ENCODE measurements at places on chromosomes 7 and 10. TPM values are rescaled to one million over a fixed set of nuclear protein-coding genes. Genes with fewer than 3 reads are reported as not detected.

DNA sequence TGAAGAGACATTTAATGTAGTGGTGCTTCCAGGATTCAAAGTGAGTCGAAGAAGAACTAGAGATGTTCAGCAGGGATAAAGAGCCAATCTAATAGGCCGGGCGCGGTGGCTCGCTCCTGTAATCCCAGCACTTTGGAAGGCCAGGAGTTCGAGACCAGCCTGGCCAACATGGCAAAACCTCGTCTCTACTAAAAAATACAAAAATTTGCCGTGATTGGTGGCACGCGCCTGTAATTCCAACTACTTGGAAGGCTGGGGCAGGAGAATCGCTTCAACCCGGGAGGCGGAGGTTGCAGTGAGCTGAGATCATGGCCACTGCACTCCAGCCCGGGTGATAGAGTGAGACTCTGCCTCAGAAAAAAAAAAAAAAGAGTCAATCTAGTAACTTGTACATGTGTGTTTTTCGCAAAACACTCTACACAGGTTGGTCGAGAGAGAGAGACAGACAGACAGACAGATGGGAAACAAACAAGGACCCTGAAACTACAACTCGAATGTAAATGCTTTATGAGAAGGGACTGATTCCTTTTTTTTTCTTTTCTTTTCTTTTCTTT is 775 bp downstream of the ABCB8 start:
- no peak for DNase-seq
- no peaks in the 10 kb centered on the region for H3K4me1 ChIP-seq
- peak overlapping the region; percentile 90 for H3K27ac ChIP-seq
- peak overlapping the region; percentile 91 for H3K4me3 ChIP-seq

DNA sequence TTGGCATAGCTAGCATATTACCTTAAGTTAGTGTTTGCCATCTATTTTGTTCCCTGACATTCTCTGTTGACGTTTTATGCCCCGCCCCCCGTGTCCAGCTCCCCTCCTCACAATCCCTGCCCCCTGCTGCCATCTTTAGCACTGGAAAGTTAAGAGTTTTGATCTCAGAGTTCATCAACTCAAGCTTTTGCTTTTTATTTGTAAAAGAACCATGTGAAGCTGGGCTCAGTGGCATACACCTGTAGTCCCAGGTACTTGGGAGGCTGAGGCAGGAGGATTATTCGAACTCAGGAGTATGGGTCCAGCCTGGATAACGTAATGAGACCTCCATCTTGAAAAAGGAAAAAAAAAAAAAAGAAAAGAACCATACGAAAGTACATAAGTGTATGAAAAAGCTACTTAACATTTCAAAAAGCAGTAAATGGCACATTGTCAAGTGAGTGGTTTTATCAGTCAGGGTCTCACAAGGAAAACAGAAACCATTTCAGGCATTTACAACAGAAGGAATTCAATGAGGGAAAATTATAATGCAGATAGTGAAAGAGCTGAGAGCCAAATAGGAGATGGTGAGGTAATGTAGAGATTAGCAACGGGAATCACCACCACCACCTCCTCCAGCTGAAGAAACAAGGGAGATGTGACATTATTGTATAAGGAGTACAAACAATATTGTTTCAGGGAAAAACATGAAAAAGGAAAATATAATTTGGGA is 64.9 kb downstream of the MCU start:
- DNase-seq: no peak
- no peak overlapping the region for H3K27ac ChIP-seq
- H3K27me3 ChIP-seq: no peaks in the 10 kb centered on the region
- H3K4me3 ChIP-seq: no peak overlapping the region

DNA sequence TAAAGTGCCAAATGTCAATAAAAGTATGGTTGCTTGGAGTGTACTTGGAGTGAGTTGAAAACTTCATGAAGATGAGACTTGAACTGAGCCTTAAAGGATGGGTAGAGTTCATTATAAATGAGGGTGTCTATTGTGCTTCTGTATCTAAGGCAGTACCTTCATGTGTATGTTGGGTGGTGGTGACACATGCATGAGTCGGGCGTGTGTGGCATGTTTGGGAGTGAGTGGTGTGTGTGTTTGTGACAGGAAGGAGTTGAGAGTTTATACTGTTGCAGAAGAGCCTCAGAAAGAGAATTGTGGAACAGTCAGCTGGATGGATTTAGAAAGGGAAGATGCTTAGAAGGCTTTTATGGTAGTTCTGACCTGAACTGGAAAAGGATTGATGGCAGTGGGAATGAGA is 6.0 kb upstream of the ZRANB1 start:
- no peak overlapping the region for H3K4me3 ChIP-seq
- no peaks in the 10 kb centered on the region for H3K4me1 ChIP-seq
- no peaks in the 10 kb centered on the region for H3K36me3 ChIP-seq
- DNase-seq: no peak

DNA sequence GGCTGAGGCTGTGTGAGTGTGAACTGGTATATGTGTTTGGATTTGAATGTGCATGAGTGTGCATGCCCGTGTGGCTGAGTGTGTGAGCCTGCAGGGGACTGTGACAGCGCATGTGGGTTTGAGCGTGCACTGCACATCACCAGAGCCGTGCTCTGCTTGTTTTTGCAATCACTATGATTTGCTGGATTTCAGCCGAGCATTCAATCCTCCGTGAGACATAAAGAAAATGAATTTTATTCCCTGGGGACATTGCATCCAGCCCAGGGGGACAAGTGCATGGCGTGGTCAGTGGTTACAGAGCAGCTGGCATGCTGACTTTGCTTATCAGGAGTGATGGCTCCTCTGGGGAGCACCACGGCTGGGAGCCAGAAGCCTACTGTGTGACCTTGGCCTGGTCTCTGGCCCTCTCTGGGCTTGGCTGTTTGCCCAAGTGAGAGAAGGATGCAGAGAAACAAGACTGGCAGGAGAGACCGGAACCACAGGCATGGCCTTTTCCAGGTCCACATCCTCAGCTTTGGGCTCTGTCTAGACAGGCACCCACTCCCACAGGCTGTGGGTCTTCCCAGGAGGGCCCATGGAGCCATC is 160.2 kb upstream of the UNC5B start:
- no peaks in the 10 kb centered on the region for H3K27me3 ChIP-seq
- no peak overlapping the region for H3K4me3 ChIP-seq
- H3K36me3 ChIP-seq: no peaks in the 10 kb centered on the region
- H3K4me1 ChIP-seq: no peaks in the 10 kb centered on the region

Gene PTF1A
- total RNA-seq: not detected

DNA sequence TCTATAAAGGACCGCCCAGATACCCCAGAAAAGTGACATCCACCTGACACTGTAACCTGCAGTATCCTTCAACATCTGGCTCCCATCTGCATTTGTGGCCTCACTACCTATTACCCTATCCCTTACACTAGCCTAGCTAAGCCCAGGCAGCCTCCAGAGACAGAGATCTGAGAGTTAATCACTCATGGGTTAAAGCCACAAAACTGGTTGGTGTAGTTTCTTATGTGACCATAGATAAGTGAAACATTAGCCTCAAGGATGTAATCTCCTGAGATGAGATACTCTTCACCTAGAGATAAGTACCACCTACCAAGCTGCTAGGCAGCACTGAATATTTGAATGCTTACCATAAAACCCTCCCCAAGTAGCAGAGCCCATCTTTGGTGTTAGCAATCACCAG is 35.4 kb downstream of the CTTNBP2 start:
- no peak for DNase-seq
- no peaks in the 10 kb centered on the region for H3K27me3 ChIP-seq
- H3K4me3 ChIP-seq: no peak overlapping the region
- no peaks in the 10 kb centered on the region for H3K36me3 ChIP-seq
- no peaks in the 10 kb centered on the region for H3K4me1 ChIP-seq
- no peak overlapping the region for H3K27ac ChIP-seq

Gene GIMAP7
- 22.1 TPM for total RNA-seq

Gene ANKRD2
- total RNA-seq: not detected

DNA sequence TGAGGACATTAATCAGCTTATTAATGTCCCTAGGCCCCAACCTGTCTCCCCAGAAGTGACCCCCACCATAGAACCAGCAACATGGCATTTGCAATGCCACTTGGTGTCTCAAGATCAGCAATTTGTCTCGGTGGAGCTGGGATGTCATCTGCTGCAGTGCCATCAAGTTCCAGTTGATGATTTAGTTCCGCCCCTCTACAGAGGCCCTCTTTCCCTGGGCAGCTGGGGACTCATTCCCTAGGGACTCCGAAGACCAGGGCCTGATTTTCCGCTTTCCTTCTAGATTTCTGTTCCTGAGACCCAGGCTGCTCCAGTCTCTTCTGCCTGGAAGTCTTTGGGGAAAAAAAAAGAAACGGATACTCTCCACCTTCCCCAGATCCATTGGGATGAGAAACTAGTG is 122.5 kb upstream of the NANOS1 start:
- no peak overlapping the region for H3K4me3 ChIP-seq
- no peaks in the 10 kb centered on the region for H3K27me3 ChIP-seq

- no peak overlapping the region for H3K27ac ChIP-seq
- H3K4me1 ChIP-seq: no peaks in the 10 kb centered on the region
- H3K36me3 ChIP-seq: no peaks in the 10 kb centered on the region
- no peak for DNase-seq
- no peak overlapping the region for H3K4me3 ChIP-seq
- no peaks in the 10 kb centered on the region for H3K27me3 ChIP-seq
Measured at GRCh38 chr10:52451817-52452216, 137.7 kb downstream of the DKK1 start.

Gene TMEM176B
- total RNA-seq: 49.1 TPM

- H3K4me1 ChIP-seq: no peaks in the 10 kb centered on the region
- H3K4me3 ChIP-seq: no peak overlapping the region
- DNase-seq: no peak
- H3K27me3 ChIP-seq: no peaks in the 10 kb centered on the region
Measured at GRCh38 chr10:103327906-103328305, 23.0 kb downstream of the PCGF6 start.

Gene CCNY
- total RNA-seq: 41.0 TPM

DNA sequence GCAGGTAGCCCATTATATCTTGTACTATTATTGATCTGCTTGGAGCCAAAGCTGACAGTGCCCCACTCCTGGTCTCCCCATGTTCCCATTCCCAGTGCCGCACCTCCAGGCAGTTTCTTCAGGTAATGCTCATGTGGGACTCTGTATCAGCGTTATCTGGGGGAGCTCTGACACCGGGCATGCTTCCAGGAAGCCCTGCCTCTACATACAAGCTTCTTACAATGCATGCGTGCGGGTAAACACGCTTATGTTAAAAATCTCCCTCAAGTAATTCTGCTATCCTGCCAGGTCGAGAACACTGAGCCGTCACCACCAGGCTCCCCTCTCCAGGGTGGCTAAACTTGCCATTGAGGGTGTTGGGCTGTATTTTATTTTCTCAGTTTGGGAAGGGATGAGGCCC is 61.6 kb upstream of the LBX1 start:
- H3K36me3 ChIP-seq: no peaks in the 10 kb centered on the region
- peaks cover 47% of the 10 kb centered on the region for H3K27me3 ChIP-seq
- H3K4me1 ChIP-seq: no peaks in the 10 kb centered on the region
- H3K27ac ChIP-seq: no peak overlapping the region
- H3K4me3 ChIP-seq: no peak overlapping the region

GRCh38 chr10:110486680-110487410 is 10.9 kb upstream of the DUSP5 start:
- H3K36me3 ChIP-seq: no peaks in the 10 kb centered on the region
- no peaks in the 10 kb centered on the region for H3K27me3 ChIP-seq
- H3K4me3 ChIP-seq: no peak overlapping the region
- H3K4me1 ChIP-seq: no peaks in the 10 kb centered on the region
- DNase-seq: no peak

DNA sequence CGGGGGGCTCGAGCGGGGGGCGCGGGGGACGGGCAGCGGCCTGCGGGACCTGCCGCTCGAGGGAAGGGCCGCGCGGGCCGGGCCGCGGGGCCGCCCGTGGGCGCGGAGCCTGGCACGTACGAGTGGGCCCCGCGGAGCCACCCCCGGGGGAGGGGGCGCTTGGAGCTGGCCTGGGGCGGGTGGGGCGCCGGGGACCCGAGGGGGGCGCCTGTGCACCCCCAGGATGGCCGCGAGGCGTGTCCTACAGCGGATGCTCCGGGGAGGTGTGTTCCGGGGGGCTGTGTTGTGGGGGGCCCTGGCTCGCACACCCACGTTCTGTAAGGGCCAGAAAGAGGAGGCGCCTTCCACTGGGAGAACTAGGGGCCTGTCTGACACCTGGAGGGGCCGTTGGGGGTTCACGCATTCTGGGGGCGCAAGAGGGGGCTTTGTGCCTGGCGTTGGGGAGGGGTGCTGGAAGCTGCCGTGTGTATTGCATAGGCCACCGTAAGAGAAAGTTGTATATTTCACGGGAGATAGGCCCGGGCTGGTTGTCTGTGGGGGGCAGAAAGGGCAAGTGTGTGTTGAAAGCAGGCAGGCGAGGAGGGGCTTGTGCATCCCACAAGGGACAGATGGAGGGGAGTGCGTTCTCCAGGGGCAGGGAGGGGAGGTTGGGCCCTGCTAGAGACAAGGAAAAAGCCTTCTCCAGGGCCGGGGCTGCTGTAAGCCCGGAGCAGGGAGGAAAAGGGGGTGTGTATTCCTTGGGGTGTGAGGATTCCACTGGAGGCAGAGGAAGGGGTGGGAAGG is 663 bp downstream of the VPS37D start:
- no peak for DNase-seq
- no peaks in the 10 kb centered on the region for H3K27me3 ChIP-seq
- H3K4me1 ChIP-seq: no peaks in the 10 kb centered on the region
- no peaks in the 10 kb centered on the region for H3K36me3 ChIP-seq

Gene DNAJB6
- 136 TPM for total RNA-seq

GRCh38 chr10:45468079-45468478 is 94.1 kb downstream of the ALOX5 start:
- DNase-seq: no peak
- H3K36me3 ChIP-seq: no peaks in the 10 kb centered on the region
- H3K4me3 ChIP-seq: no peak overlapping the region
- H3K27me3 ChIP-seq: no peaks in the 10 kb centered on the region
- H3K4me1 ChIP-seq: no peaks in the 10 kb centered on the region

DNA sequence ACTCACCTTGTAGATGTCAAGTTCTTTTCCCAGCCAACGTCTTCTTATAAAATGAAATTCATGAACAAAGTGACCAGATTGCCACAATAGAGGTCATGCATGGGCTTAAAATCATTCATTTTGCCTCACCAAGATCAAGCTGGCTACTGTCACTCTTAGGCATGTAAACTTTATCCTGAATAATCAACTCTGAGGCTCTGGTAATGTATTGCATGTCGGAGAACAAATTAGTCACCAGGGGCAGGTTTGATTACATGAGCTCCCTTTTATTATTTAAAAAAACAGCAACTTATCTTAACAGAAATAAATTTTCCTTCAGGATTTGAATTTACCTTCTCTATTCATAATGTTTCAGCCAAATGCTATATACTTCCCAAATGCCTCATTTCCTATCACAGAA is 112.9 kb upstream of the SP4 start:
- DNase-seq: no peak
- no peaks in the 10 kb centered on the region for H3K36me3 ChIP-seq
- no peaks in the 10 kb centered on the region for H3K27me3 ChIP-seq
- H3K4me3 ChIP-seq: no peak overlapping the region
- H3K4me1 ChIP-seq: no peaks in the 10 kb centered on the region
- H3K27ac ChIP-seq: no peak overlapping the region

DNA sequence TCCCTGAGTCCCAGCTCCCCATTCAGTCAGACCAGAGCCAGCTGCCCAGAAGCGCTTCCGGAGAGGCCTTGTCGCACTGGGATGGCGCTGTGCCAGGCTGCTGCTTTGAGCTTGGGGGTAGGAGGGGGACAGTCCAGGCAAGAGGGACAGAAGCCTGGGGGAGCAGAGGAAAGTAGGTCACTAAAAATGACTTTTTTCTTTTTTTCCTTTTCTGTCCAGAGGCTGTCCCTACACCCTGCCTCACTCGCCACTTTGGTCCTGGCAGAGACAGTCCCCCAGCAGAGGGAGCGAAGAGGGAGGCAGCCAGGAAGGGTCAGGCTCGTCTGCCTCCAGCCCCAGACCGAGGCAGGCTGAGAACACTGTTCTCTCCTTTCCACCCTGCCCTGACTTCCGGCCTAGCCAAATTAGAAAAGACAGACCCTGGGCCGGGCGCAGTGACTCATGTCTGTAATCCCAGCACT is 15.8 kb upstream of the TRIM8 start:
- H3K4me1 ChIP-seq: peaks cover 10% of the 10 kb centered on the region
- peak overlapping the region; percentile 98 for H3K27ac ChIP-seq
- no peaks in the 10 kb centered on the region for H3K36me3 ChIP-seq
- no peak overlapping the region for H3K4me3 ChIP-seq
- no peaks in the 10 kb centered on the region for H3K27me3 ChIP-seq
